Activated naive CD8-positive, alpha-beta T cell treated with anti-CD3 and anti-CD28 coated beads for 36 hours (primary cell): ENCODE measurements at places on chromosomes 3 and 15.

GRCh38 chr3:72238801-72239200, 453.9 kb upstream of the PROK2 start:
- no peak for DNase-seq

GRCh38 chr15:68421115-68421551, 10.8 kb downstream of the ITGA11 start:
- no peak for DNase-seq

DNA sequence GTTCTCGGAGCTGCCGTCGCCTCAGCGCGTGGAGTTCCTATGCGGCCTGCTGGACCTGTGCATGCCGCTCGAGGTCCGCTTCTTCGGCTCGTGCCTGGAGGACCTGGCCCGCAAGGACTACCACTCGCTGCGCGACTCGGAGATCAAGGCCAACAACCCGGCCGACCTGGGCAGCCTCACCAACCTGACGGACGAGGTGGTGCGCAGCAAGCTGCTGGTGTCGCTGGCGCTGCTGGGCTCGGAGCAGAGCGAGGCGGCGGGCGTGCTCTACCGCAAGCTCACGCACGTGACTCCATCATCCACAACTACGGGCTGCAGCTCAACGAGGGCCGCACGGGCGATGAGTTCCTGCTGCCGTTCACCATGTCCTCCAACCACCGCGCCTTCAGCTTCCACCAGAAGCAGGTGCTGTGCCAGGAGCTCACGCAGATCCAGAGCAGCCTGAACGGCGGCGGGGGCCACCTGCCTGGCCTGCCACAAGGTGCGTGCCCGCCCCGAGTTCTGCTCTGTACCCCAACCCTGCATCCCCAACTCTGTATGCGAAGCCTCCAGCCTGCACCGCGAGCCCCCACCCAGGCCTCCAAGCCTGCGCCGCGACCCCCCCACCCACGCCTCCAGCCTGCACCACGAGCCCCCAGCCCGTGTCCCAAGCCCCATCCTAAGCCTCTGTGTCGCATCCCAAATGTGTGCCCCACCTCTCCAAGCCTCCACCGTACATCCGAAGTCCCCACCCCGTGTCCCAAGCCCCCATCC, 178.2 kb downstream of the OR4M2 start:
- no peak for DNase-seq

GRCh38 chr15:63226966-63227401, 37.6 kb downstream of the RAB8B start:
- DNase-seq = no peak

DNA sequence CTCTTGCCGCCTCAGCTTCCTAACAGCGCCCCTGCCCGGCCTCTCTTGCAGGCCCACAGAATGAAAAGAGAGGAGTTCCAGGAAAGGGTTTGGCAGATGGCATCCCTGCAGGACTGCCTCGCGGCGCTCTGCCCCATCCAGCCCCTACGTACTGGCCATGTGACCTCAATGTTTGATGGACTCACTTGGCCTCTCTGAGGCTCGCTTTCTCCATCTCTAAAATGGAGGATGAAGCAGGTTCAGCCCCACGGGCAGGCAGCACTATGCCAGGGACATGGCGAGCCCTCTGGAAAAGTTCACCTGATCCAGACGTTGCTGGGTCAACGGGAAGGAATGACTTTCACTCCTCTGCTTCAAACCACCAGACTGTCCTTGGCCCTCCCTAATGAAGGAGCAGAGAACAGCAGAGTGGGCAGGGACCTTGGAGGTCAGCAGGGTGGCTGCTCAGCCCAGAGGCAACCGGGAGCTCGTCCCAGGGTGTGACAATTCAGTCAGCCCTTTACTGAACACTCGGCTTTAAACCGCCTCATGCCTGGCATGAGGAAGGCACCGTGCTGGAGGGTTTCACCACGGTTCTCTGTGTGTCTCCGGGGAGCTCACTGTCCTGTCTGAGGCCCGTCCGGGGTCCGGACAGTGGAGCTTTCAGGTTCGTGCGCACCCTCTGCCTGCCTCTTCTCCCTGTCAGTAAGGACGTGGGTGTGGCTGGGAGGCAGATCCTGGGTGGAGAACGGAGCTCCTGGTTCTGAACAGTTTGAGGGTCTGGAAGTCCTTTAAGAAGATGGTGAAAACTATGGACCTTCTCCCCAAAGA, 101.3 kb downstream of the LINGO1 start:
- no peak for DNase-seq

DNA sequence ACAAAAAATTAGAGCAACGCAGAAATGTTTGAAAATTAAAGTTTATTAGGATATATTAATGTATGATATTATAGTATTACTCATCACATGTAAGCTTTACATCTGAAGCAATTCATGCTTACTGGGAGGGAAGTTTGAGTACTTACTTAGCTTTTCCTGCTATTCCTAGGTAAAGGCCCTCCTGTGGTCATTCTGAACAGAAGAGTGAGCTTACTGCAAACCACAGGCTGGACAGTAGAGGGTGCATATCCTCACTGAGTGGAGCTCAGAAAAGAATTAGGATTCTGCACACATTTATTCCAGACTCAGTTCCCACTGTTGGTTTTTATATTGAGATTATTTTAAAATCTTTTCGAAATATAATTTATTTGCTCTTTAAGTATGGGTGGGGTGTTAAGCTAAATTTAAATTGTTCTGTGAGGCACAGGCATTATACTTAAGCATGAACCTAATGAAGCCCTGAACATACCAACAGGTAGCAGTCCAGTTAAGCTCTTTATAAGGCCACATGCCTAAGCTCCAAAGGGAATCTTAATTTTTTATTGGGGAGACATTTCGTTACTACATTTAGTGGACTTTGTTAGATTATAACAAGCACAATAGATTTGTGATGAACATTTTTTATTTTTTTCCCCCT, 10.2 kb downstream of the MRPS22 start:
- DNase-seq = no peak

DNA sequence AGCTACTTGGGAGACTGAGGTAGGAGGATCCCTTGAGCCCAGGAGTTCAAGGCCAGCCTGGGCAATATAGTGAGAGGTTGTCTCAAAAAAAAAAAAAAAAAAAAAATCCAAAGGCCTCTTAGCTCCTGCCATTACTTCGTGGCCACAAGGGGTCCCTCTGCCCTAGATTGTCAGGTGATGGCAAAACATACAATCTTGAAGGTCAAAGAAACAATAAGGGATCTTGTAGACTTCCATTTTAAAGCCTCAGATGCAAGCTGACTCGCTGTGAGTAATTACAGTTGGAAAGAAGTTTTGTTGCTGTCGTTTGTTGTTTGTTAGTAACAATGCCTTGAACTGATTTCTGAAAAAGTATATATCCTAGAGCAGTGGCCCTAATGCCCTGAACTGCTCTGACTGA, 55.9 kb upstream of the PLCL2 start:
- peak; percentile 45 for DNase-seq
